ENCODE measurements at places on chromosomes 6 and 20.

DNA sequence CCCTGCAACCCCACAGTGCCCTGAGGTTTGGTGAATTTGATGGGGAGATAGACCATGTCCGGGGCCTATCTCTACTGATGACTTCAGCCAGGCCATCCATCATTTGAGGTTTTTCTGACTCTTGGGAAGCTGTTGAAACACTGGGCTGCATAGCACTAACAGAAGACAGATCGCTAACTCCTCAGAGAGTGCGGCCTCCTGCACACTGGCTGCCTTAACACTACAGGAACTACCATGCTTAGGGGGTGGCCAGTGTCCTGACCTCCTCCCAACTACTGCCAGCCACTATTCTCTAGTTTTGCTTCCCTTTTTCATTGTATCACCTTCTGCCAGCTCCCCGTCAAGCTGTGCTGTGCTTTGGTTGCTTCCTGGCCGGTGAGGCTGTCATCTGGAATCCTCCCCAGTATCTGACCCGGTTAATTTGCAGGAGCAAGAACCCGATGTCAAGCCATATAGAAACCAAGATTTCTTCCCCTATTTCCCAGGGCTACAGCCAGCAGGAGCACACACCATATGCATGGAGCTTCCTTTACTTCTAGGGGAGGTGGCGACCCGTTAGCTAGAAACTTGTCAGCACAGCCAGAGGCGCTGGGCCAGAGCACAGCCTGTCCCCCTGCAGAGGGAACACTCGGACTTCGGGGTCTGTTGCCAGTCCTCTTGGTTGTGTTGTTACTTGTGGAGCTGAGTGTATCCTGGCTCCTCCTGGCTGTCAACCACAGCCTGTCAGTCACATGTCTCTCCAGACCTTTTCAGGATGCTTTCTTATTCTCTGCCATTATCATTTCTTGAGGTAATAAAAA, 57.3 kb upstream of the TRAF3IP2 start:
- DNase-seq: peak; percentile 48

DNA sequence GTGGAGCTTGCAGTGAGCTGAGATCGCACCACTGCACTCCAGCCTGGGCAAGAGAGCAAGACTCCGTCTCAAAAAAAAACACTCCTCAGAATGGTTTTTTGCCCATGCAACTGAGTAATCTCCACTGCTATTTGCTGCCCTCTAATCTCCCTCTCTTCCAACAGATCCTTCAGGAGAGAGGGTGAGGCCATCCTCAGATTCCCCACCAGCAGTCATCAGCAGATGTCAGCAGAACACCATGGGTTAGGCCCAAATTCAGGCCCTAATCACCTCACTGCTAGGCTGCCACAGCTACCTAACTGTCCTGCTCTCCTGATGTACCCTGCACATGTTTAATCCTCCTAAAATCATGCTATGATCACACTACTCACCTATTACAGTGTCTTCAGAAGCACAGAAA, 63.2 kb upstream of the BEND6 start:
- DNase-seq: peak; percentile 19

- DNase-seq: no peak
These were observed 33.0 kb downstream of the FRMD1 start for GRCh38 chr6:168045706-168046620.

- no peak for DNase-seq
These were observed 95.0 kb downstream of the THBS2 start for GRCh38 chr6:169158691-169159090.

DNA sequence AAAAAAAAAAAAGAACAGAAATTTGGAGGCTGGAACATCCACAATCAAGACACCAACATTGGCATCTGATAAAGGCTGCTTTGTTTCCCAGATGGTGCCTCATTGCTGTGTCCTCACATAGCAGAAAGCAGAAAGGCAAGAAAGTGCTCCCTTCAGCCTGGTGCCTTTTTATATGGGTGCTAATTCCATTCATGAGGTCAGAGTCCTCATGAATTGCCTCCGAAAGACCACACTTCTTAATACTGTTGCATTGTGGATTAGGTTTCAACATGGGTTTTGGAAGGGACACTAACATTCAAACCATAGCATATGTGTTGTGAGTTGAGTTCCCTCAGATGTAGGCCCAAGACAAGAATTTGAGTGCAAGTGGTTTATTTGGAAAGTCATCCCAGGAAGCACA, 8.0 kb upstream of the C20orf202 start:
- no peak for DNase-seq

GRCh38 chr20:43959079-43959919, 44.6 kb downstream of the TOX2 start:
- DNase-seq: no peak

Data from HTR-8/SVneo (cell line).